ENCODE measurements at places on chromosomes 4 and X. TPM values are rescaled to one million over a fixed set of nuclear protein-coding genes. Genes with fewer than 3 reads are reported as not detected.

DNA sequence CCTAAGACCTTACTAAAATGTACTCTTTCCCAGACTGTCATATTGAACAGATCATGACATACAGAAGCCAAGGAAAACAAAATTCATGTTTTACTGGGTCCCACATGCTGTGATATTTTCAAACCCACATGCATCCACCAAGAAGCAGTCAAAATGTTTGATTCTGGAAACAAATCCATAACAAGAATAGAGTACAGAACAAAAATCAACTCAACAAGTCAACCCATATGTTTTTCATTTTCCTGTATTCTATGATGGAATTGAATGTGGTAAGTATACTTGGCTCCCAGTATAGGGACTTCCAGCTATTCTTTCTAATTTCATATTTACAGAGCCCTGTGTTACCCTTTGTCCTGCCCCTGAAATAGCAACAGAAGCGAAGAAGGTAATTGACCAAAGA, 106.8 kb downstream of the COL25A1 start:
- DNase-seq = no peak
- no peak overlapping the region for H3K27ac ChIP-seq
- H3K36me3 ChIP-seq = no peaks in the 10 kb centered on the region

GRCh38 chrX:153688911-153689590, 1.3 kb downstream of the SLC6A8 start:
- H3K27me3 ChIP-seq = peaks cover 7% of the 10 kb centered on the region
- peak overlapping the region; percentile 56 for H3K4me3 ChIP-seq
- no peak overlapping the region for H3K27ac ChIP-seq
- DNase-seq = peak; percentile 79
- no peaks in the 10 kb centered on the region for H3K4me1 ChIP-seq

DNA sequence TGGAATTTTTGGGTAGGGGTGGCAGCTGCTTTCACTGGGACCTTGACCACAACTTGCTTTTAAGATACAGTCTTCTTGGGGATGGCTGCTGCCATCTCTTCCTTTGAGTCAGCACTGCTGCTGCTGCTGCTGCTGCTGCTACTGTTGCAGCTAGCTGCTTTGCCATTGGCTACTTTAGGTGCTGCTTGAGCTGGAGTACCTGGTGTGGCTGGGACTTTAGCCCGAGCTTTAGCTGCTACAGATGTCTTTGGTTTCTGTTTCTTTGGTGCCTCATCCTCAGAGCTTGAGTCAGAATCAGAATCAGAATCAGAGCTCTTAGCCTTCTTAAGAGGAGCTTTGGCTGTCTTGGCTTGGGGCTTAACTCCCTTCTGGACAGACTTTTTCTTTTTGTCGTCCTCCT, 52.2 kb downstream of the FAM9B start:
- H3K27me3 ChIP-seq = no peaks in the 10 kb centered on the region
- H3K27ac ChIP-seq = no peak overlapping the region
- no peaks in the 10 kb centered on the region for H3K36me3 ChIP-seq
- no peak overlapping the region for H3K4me3 ChIP-seq
- no peaks in the 10 kb centered on the region for H3K4me1 ChIP-seq

DNA sequence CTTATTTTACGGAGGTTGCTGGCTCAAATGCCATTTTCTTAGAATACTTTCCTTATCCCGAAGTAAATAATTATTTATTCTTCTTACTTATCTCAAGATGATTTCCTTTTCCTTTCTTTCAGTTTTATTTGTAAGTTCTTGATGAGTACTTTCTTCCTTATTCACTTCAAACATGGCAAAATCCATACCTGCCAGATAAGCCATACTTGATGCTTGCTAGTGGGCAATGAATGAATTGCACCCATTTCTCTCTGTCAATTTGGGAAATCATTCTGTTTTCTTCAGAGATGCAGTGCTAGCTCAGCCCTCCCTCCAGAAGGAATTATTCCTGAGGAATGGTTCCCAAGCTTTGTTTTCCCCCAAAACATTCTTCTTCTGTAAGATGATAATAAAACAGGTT, 598.3 kb downstream of the SPRY1 start:
- H3K27me3 ChIP-seq = no peaks in the 10 kb centered on the region
- H3K27ac ChIP-seq = no peak overlapping the region
- no peaks in the 10 kb centered on the region for H3K36me3 ChIP-seq

DNA sequence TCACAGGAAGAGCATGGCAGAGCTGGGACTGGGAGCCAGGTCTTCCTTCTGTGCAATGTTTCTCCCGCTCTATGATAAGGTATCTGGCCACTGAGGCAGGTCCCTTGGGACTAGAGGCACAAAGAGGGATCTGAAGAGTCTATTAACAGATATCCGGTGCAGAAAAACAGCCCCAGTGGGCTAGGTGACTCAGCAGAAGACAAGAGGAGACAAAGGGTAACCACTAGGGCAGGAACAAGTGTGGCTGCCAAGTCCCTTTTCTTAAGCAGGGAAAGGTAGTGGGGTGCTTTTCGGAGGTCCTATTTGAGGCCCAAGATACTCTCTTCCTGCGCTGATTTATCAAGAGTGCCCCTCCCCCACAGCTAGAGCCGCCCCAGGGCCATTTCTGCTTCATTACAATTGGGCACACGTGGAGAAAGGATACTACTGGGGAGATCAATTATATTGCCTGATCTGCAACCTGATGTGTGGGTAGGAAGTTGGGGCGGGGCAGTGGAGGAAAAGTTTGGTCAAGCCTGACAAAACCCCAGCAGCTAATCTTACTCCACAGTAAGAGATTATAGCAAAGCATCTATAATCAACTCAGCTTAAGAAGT, at the start of gene DGAT2L6:
Gene DGAT2L6, plus strand, starts transcription at position 546 of the 596 bp plus-strand sequence. CDS start 100 bp downstream, outside the sequence.
- no peak for DNase-seq
- H3K27ac ChIP-seq = no peak within 1 kb of the TSS
- no peaks in the 10 kb centered on the region for H3K27me3 ChIP-seq
- no peak within 1 kb of the TSS for H3K4me3 ChIP-seq

GRCh38 chr4:118836301-118837120, 585 bp upstream of the SEC24D start:
- H3K4me3 ChIP-seq = peak overlapping the region; percentile 96
- DNase-seq = peak; percentile 68
- H3K4me1 ChIP-seq = peaks cover 13% of the 10 kb centered on the region

DNA sequence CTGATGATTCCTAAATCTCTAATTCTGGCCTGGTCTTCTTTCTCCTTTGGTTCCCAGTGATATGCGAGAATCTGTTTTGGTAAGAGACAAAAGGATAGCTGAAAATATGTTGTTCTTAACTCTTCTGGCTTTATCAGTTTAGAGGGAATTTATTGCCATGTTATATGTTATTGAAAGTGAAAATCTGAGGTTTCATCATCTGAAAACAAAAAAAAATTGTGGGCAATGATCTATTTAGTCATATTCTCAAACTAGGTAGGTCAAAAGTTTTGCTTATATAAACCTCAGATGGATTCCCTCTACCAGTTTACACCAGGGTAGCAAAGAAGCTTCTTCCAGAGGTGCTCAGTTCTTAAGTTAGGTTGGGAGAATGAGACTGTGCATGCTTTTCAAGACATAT, 103.6 kb downstream of the ITM2A start:
- H3K27ac ChIP-seq = no peak overlapping the region
- no peak for DNase-seq
- H3K27me3 ChIP-seq = no peaks in the 10 kb centered on the region
- H3K36me3 ChIP-seq = no peaks in the 10 kb centered on the region

DNA sequence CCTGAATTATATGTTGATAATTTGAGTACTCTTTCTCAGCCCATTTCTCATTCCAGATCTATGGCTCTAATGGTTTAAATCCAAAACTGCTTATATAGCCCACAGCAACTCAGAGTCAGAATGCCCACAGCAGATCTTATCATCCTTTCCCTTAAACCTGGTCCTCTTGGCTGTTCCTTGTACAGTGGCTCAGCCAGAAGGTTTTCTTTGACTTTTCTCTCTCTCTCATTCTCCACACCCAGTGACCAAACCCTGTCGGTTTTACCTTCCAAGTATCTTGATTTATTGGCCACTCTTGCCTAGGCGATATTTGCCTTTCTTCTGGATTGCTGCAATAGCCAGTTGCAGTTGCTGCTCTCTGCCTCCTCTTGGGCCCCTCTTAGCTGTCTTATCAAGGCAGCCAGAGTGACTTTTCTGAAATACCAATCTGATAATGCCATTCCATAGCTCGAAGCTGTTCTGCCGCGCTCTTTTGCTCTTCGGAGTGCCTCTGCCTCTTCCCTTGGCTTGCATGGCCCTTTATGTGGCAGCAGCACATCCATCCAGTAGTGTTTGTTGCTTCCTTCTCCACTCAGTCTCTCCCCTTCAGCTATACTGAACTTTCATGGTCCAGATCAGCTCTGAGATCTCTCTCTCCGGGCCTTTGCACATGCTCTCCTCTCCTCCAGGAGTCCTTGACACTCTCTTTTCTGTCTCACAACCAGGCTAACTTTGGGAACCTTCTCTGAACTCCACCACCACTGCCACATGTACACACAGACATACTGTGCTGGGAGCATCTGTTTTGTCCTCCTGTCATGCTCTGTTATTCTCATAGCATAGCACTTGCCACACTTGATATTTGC, 11.8 kb downstream of the GAB1 start:
- peaks cover 36% of the 10 kb centered on the region for H3K4me1 ChIP-seq
- H3K36me3 ChIP-seq = no peaks in the 10 kb centered on the region
- no peak for DNase-seq
- H3K27ac ChIP-seq = no peak overlapping the region

GRCh38 chrX:140057001-140057411, 91.7 kb upstream of the CXorf66 start:
- no peak overlapping the region for H3K4me3 ChIP-seq
- H3K27me3 ChIP-seq = peaks cover 8% of the 10 kb centered on the region
- peak; percentile 65 for DNase-seq
- H3K36me3 ChIP-seq = no peaks in the 10 kb centered on the region
- no peak overlapping the region for H3K27ac ChIP-seq

GRCh38 chrX:21959362-21960051, 19.0 kb downstream of the SMS start:
- H3K36me3 ChIP-seq = no peaks in the 10 kb centered on the region
- H3K27ac ChIP-seq = peak overlapping the region; percentile 9
- H3K4me1 ChIP-seq = peaks cover 21% of the 10 kb centered on the region

- peaks cover 13% of the 10 kb centered on the region for H3K36me3 ChIP-seq
- H3K4me3 ChIP-seq = no peak overlapping the region
- no peak for DNase-seq
- H3K4me1 ChIP-seq = peaks cover 4% of the 10 kb centered on the region
- no peak overlapping the region for H3K27ac ChIP-seq
Measured at GRCh38 chr4:4438891-4439290, 52.0 kb downstream of the NSG1 start.

DNA sequence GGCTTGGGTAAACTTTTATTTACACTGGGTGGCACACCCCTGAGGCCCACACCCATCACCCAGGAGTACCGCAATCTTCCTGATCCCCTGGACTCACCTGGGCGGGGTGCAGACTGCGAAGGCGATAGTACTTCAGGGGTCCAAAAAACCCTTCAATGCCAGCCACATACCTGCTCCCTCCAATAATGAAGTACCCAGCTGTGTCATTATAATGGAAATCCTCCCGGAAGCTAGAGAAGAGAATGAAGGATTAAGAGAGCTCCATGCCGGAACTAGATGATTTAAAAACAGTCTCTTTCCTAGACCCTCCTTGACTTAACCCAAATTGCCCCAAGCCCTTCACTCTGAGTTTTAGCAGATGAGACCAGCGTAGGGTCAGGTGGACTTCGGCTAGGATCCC, 40.9 kb downstream of the SEL1L3 start:
- no peaks in the 10 kb centered on the region for H3K36me3 ChIP-seq
- no peaks in the 10 kb centered on the region for H3K27me3 ChIP-seq
- H3K27ac ChIP-seq = no peak overlapping the region
- DNase-seq = no peak

DNA sequence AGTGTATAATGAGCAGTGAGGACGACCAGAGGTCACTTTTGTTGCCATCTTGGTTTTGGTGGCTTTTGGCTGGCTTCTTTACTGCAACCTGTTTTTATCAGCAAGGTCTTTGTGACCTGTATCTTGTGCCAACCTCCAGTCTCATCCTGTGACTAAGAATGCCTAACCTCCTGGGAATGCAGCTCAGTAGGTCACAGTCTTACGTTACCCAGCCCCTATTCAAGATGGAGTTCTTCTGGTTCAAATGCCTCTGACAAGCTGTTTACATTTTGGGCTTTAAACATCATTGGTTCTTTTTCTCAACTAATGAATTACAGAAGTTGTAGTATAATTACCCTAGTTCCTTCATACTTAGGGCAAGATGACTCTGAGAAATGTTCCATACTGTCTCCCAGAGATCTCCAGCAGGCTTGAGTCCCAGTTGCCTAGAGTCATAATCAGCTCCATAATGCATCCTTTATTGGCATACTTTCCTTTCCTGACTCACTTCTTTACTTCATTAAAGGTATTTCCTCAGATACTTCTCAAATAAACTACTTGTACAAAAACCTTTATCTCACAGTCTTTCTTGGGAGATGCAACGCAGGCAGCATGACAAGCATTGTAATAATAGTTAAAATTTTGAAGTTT, 136.5 kb downstream of the KDM6A start:
- no peaks in the 10 kb centered on the region for H3K27me3 ChIP-seq
- H3K4me1 ChIP-seq = no peaks in the 10 kb centered on the region
- no peak overlapping the region for H3K4me3 ChIP-seq
- peaks cover 21% of the 10 kb centered on the region for H3K36me3 ChIP-seq

DNA sequence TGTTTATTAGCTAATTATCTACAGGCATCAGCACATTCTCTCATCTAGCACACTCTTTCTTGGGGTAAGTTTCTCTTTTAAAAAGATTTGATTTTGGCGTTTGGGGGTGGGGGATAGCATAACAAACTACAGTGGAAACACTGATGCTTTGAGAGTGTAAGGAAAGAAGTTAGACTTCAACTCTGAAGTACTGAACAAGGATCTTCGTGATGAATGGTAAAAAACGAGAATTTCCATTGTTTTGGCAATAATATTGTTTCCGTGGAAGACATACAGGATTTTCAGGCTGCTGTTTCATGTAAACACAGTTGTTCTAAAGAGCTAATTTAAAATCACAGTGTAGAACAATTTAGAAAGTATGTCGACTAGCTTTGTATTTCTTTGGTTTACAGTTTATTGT, 451 bp downstream of the LPAR4 start:
- no peak overlapping the region for H3K27ac ChIP-seq
- no peak overlapping the region for H3K4me3 ChIP-seq
- H3K36me3 ChIP-seq = no peaks in the 10 kb centered on the region
- no peaks in the 10 kb centered on the region for H3K4me1 ChIP-seq
- peaks cover 7% of the 10 kb centered on the region for H3K27me3 ChIP-seq

DNA sequence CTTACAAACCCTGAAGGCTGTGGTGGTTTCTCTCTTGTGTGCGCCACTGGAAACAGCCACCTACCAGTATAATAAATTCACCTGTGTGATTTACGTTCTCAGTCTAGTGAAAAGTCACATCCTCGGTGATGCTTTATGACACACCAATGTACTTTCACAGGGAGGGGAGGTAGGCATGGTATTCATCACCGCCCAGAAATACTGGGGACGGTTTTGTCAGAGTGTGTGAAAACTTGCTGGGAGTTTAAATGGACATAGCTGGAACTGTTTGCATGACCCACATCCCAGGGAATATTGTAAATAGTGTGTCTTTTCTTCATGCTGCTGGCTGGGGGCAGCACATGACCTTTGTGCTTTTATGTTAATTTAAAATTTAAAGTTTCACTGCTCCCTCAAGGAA, 421.8 kb downstream of the MAPK10 start:
- H3K36me3 ChIP-seq = no peaks in the 10 kb centered on the region
- no peak overlapping the region for H3K27ac ChIP-seq
- no peak overlapping the region for H3K4me3 ChIP-seq
- H3K4me1 ChIP-seq = no peaks in the 10 kb centered on the region
- no peaks in the 10 kb centered on the region for H3K27me3 ChIP-seq
- DNase-seq = no peak

Gene RRH
- 0.05 TPM for polyA plus RNA-seq

Gene SLC10A4
- 2.6 TPM for polyA plus RNA-seq

Gene GATA1
- not detected for polyA plus RNA-seq

Gene SH3BP2
- 25.2 TPM for polyA plus RNA-seq

Gene GPC3
- polyA plus RNA-seq = 1.4 TPM

All from SK-N-SH (cell line).